ENCODE measurements at places on chromosomes 13 and 19. TPM values are rescaled to one million over a fixed set of nuclear protein-coding genes. Genes with fewer than 3 reads are reported as not detected.

Gene DAND5
- total RNA-seq: not detected

Gene COL5A3
- total RNA-seq: 11.6 TPM

Gene VSTM1
- 0.28 TPM for total RNA-seq

- DNase-seq: no peak
Observed at GRCh38 chr19:44553478-44554171, 24.1 kb upstream of the CEACAM20 start.

Gene USHBP1
- total RNA-seq: 2.1 TPM

DNA sequence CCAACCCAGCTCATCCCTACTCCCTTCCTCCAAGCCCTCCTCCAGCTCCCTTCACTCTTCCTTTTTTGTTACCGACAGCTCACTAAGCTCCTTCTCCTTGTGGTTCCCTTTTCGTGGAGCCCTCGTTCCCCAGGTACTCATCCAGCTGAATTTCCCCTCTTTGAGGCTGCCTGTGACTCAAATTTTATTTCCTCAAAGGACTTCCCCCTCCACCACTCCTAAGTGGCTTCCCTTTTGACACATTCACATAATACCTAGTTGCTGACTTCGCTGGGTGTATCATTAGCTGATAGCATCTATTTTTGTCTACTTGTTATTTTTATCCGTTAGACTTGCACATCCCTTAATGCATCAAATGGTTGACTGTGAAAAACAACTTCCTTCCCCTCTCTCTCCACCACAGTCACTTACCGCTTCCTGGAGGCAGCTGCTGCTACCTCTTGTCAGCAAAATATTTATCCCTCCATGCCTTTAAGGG, 14.5 kb downstream of the FFAR2 start:
- no peak for DNase-seq

GRCh38 chr19:39531834-39532232, 819 bp downstream of the EID2B start:
- no peak for DNase-seq

DNA sequence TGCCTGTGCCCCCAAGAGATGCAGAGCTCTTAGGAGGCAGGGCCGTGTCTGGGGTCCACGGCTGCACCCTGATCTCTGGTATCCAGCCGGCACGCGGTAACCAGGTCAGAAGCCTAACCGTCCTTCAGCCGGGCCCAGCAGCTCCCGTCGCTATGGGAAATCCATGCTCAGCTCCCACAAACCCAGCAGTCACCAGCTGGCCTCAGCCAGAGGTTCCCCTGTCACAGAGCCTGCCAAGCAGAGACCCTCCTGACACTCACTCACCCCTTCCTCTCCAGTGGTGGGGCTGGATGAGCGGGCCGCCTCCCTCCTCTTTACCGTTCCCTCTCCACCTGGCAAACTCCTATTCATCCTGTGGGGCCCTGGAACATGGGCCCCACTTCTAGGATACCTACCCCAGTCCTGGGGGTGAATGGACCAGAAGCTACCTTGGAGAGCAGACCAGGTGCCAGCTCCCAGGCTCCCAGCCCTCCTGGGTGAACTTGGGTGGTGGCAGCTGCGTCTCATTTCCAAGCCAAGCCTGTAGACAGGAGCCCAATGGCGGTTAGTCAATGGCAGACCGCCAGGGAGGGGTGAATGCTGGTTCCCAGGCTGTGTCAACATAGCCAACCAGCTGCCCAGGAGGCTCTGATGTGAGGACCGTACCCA, 21.4 kb upstream of the TCF3 start:
- DNase-seq: no peak
